Gastrocnemius medialis (tissue), 4 donors: ENCODE measurements at places on chromosomes 13 and 19.

DNA sequence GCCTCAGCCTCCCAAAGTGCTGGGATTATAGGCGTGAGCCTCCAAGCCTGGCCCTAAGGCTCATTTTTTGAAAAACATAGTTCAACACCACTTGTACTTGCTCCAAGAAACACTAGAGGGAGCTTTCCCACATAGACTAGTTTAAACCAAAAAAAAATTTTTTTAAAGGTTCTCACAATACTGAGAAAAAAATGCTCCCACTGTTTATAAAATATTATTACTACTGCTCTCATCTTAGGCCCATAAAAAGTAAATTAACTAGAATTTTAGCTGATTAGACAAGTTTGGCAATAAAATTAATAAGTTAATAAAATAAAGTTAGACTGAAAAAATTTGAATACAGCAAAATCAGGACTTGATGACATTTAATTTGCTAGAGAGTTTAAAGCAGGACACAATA lies 109.5 kb downstream of the TBC1D4 start:
- H3K36me3 ChIP-seq = no peaks in the 10 kb centered on the region
- peak overlapping the region; percentile 37 for H3K4me3 ChIP-seq
- DNase-seq = no peak
- H3K27ac ChIP-seq = peak overlapping the region; percentile 83

- H3K27me3 ChIP-seq = no peaks in the 10 kb centered on the region
- H3K4me1 ChIP-seq = no peaks in the 10 kb centered on the region
- H3K27ac ChIP-seq = no peak overlapping the region
Measured at GRCh38 chr13:99178636-99179035, 22.0 kb upstream of the UBAC2 start.

DNA sequence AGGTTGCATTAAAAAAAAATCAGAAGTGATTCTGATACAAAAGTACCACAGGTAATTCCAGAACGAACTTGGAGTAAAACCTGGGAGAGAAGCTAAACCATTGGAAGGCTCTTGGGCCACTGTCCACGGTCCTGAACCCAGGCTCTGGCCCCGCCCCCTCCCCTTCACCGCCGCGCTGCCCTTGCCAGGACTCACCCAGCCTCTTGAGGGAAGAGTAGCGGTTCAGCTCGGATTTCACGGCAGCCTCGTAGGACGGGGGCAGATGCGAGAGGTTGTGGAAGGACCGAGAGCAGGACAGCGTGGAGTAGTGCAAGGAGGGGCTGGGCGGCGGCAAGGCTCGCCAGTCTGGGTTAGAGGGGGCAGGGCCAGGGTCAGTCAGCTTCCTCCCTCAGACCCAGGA lies 5.7 kb downstream of the SHISA7 start:
- H3K4me3 ChIP-seq = no peak overlapping the region
- peaks cover 69% of the 10 kb centered on the region for H3K27me3 ChIP-seq
- H3K27ac ChIP-seq = no peak overlapping the region
- H3K4me1 ChIP-seq = no peaks in the 10 kb centered on the region
- no peak for DNase-seq
- no peaks in the 10 kb centered on the region for H3K36me3 ChIP-seq

DNA sequence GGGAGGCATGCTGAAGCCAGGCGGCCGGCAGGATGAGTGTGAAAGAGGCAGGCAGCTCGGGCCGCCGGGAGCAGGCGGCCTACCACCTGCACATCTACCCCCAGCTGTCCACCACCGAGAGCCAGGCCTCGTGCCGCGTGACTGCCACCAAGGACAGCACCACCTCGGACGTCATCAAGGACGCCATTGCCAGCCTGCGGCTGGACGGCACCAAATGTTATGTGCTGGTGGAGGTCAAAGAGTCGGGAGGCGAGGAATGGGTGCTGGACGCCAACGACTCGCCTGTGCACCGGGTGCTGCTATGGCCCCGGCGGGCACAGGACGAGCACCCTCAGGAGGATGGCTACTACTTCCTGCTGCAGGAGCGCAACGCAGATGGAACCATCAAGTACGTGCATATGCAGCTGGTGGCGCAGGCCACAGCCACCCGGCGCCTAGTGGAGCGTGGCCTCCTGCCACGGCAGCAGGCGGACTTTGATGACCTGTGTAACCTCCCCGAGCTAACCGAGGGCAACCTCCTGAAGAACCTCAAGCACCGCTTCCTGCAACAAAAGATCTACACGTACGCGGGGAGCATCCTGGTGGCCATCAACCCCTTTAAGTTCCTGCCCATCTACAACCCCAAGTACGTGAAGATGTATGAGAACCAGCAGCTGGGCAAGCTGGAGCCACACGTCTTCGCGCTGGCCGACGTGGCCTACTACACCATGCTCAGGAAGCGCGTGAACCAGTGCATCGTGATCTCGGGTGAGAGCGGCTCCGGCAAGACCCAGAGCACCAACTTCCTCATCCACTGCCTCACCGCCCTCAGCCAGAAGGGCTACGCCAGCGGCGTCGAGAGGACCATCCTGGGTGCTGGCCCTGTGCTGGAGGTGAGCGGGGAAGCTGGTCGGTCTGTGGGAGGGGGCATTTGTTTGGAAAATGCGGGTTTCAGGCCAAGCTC lies 26.4 kb downstream of the MYO9B start:
- H3K27me3 ChIP-seq = no peaks in the 10 kb centered on the region
- H3K27ac ChIP-seq = no peak overlapping the region
- H3K4me1 ChIP-seq = no peaks in the 10 kb centered on the region
- no peak for DNase-seq
